Esophagus squamous epithelium (tissue), 5 donors: ENCODE measurements at places on chromosomes 2 and 18. TPM values are rescaled to one million over a fixed set of nuclear protein-coding genes. Genes with fewer than 3 reads are reported as not detected.

DNA sequence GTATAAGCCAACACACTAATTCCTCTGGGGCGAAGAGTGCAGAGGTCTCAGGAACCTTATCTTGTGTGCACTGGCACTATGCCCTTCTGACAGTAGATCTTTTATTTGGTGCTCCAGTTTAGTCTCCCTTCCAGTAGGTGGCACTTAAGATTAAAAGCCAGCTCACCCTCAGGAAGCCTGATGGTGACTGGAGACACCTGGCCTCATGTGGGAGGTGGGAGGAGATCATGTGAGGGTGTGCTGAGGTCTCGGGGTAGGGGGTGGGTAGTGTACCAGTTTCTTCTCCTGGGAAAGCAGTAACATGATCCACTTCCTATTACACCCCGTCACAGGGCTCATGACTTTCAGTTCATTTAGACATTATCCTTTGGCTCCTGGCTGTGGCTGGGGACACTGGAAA is 654.9 kb downstream of the ADCYAP1 start:
- no peaks in the 10 kb centered on the region for H3K4me1 ChIP-seq
- no peak for DNase-seq
- H3K27me3 ChIP-seq: no peaks in the 10 kb centered on the region
- H3K27ac ChIP-seq: no peak overlapping the region
- no peak overlapping the region for H3K4me3 ChIP-seq

DNA sequence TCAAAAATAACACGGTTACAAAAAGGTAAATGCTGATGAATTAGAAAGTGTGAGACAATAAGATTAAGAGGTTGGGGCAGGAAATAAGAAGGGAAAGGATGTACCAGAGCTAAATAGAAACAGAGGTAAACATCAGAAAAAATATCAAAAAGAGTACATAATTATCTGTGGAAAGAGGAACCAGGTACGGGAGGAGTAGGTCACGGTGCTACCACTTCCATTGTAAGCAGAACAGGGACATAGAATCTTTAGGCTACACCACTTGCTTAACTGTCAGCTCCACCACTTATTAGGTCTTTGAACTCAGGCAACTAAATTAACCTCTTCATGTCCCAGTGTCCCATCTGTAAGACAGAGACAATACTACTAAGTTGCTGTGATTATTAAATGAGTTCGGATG is 350.3 kb downstream of the LRATD1 start:
- DNase-seq: no peak
- H3K36me3 ChIP-seq: no peaks in the 10 kb centered on the region
- H3K27me3 ChIP-seq: no peaks in the 10 kb centered on the region

GRCh38 chr2:141195087-141195486 is 935.7 kb downstream of the LRP1B start:
- H3K4me3 ChIP-seq: no peak overlapping the region
- no peak for DNase-seq
- H3K36me3 ChIP-seq: no peaks in the 10 kb centered on the region

GRCh38 chr2:152189622-152190495 is 14.3 kb upstream of the STAM2 start:
- no peak overlapping the region for H3K4me3 ChIP-seq
- H3K27ac ChIP-seq: no peak overlapping the region
- no peaks in the 10 kb centered on the region for H3K36me3 ChIP-seq

DNA sequence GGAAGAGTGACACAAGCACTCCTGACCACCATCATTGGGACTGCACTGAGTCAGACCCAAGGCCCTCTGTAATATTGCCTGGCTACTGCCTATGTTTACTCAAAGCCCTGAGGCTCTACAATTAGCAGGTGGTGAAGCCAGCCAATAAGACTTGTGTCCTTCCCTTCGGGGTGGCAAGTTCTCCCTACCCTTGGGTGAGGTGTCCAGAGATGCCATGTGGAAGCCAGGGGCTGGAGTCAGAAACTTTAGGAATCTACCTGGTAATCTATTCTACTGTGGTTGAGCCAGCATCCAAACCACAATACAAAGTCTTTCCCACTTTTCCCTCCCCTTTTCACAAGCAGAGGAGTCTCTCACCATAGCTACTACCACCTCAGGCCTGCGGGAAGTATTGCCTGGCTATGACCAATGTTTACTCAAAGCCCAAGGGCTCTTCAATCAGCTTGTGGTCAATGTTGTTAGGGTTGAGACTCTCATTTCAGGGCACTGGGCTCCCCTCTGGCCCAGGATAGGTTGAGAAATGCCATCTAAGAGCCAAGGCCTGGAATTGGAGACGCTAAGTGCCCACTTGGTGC is 17.6 kb downstream of the DHRS9 start:
- DNase-seq: no peak
- H3K27ac ChIP-seq: no peak overlapping the region
- no peaks in the 10 kb centered on the region for H3K4me1 ChIP-seq
- H3K36me3 ChIP-seq: no peaks in the 10 kb centered on the region
- H3K4me3 ChIP-seq: no peak overlapping the region

DNA sequence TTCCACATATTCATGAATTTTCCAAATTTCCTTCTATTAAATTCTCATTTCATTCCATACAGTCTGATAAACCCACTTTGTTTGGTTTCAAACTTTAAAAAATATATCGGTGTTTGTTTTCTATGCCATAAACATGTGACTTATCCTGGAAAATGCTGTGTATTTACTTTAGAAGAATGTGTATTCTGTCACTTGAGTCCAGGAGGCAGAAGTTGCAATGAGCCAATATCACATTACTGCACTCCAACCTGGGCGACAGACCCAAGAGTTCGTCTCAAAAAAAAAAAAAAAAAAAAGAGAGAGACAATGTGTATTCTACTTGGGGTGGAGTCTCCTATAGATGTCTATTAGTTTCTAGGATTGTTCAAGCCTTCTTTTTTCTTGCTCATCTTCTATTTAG is 31.8 kb downstream of the MBD5 start:
- H3K27ac ChIP-seq: no peak overlapping the region
- H3K4me1 ChIP-seq: no peaks in the 10 kb centered on the region
- H3K36me3 ChIP-seq: no peaks in the 10 kb centered on the region
- H3K27me3 ChIP-seq: no peaks in the 10 kb centered on the region

RAD51AP2 gene
- 0.19 TPM for total RNA-seq

CCT4 gene
- 126 TPM for total RNA-seq
